NCI-H460 (cell line): ENCODE measurements at places on chromosomes 11 and 22.

DNA sequence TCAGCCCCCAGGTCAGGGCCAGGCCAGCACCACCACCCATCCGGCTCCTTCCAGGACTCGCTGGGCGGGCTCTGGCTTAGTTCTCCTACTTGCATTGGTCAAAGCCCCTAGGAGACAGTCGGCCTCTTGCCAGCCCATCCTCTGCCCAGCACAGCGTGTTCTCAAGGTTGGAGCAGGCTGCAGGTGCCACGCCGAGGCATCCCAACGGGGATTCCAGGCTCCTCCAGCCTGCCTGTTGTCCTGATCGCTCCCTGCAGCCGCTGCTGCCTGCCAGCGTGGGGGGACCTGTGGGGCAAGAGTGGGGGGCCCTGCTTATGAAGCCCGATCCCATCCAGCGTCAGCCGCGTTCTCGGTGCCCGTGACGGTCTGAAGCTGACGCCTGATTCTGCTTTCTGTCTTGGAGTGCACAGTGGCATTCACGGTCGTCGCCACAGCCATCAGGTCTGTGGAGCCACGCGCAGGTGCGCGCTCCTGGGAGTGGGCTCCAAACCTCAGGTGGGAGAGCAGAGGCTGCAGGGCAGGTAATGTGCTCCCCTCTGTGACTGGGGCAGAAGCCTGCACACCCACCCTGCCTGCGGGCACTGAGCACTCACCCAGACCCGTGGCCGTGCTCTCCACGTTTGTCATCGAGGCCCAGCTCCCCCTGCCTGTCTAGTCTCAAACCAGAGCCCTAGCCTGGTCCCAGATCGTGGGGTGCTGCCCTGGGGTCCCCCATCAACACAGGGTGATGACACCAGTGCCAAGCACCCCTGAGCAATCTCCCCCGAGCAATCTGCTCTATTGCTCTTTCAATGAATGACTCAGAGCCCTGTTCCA lies 991.6 kb downstream of the BRD1 start:
- no peak for DNase-seq

DNA sequence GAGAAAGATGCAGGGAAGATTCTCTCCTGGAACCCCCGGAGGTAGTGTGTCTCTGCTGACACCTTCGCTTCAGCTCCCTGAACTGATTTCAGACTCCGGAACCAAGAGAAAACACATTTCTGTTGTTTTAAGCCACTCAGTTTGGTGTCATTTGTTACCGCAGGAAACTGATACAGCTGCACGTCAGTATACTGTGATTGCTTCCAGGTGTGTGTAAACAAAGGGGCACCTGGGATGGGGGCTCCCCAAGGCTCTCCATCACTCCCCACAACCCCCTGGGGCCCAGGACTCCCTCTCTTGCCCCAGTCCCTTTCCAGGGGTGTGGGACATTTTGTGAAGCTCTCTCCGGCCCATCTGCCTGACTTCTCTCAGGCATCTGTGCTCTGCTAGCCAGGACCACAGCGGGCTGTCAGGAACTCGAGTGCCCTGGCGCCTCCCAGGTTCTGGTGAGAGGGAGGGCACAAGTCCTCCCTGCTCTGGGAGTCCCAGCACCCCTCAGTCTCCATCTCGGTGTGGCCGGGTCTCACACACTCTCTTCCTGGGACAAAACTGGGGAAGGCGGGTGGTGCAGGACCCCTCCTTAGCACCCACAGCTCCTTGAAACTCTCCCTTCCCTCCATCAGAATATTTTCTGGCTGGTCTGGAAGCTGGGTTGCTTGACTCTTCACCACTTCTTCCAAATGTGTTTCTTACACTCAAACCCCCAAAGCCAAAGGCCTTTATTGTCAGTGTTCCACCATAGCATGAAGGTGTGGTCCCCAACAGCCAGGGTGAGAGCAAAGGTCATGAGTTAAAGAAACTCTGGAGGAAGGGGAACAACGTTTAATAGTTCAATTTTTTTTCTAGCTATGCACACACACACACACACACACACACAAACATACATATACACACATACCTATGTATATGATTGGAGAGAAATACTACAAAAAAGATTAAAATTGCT lies 35.0 kb upstream of the TSKU start:
- no peak for DNase-seq

DNA sequence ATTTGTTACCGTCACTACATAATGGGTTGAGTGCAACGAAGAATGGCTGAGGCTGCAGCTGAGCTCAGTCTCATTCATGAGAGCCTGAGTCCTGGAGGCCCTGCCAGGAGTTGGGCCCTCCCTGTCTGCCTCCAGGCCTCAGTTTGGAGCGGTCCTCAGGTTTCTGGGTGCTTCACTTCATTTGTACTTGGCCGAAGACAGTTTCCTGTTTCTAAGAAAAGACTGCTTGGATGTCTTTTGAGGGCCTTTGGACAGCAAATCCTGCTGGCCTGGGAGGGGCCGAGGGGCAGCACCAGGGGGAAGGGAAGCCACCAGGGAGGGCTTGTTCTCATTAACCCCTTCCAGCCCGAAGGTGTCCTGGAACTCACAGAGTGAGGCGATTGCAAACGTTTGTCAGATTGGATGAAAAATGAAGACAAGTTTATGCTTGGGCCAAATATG lies 163.1 kb downstream of the ETS1 start:
- DNase-seq: no peak

DNA sequence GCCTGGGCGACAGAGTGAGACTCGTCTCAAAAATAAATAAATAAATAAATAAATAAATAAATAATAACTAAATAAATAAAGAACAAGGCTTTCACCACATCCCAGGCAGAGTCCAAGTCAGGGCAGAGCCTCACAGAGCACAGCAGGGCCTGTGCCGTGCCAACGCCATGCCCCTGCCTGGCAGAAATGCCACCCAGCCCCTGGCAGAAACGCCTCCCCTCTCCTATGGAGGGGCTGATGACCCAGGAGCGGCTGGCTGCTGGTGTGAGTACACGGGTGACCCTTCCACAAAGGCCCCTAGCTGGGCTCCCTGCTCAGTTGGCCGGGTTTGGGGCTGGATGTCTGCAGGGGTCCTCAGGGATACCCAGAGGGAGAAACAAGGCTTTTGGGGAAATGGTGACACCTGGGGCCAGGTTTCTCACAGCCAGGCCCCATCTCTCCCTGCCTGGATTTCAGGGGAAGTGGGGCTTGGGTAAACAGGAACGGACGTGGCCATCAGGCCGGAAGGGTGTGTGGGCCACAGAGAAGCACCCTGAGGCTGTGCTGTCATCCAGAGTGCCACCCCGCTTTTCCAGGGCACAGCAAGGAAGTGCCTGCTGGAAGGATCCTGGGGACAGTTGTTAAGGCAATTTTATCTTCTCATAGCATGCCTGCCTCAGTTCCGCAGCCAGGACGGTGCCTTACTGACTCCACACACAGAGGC lies 5.1 kb downstream of the BID start:
- DNase-seq: no peak

GRCh38 chr11:117426297-117426685 lies 98.6 kb downstream of the CEP164 start:
- peak; percentile 33 for DNase-seq

DNA sequence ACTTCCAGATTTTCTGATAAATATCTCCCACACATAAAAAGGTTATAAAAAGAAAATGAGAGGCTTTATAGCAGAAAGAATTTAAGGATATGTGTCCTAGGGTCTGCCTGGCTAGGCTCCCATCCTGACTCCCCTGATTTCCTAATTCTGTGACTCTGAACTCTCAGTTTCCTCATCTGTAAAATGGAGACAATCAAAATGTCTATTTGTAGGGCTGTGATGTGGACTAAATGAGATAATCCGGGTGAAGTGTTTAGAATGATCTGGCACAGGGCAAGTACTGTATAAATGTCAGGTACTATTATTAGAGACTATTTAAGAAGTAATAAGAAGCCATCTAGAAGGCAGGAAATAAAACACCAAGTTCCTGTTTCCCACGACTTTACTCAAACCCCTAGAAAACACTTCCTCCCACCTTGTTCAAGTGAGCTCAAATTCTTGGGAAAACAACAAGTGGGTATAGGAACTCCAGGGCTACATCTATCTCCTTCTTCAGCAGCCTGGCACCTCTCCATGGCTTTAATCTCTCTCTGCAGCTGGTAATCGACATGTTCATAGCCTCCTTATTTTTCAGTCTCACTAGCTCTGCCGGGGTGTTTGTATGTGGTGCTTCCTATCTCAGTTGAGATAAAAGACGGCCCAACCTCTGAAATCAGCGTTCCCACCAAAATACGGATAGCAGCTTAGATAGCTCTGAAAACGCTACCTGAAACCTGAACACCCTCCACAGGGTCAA lies 6.7 kb downstream of the ASCC2 start:
- no peak for DNase-seq

DNA sequence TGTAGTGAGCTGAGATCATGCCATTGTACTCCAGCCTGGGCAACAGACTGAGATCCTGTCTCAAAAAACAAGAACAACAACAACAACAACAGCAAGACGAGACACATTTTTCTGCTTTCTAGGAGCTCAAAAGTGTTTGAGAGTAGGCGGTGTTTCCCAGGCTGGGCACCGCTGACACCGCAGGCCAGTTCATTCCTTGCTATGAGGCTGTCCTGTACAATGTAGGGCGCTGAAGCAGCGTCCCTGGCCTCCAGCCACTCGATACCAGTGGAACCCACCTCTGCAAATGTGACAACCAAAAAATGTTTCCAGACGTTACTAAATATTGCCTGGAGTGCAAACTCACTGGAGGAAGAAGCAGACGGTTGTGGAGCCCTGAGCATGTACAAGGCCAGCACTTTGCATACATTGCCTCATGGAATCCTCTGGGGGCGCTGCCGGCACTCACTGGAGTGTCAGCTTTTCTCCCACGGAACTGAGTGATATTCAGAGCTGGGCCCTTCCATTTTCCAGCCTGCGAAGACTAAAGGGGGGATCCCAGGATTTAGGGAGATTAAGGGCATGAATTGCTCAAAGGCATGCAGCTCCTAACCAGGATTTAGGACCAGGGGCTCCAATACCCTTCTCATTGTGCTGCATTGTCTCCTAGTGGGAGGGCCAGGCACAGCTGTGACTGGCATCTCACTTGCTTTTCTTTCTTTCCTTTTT lies 5.8 kb upstream of the MIEF1 start:
- DNase-seq: peak; percentile 58

- no peak for DNase-seq
Measured at GRCh38 chr22:50067244-50067643, 9.1 kb upstream of the TTLL8 start.

DNA sequence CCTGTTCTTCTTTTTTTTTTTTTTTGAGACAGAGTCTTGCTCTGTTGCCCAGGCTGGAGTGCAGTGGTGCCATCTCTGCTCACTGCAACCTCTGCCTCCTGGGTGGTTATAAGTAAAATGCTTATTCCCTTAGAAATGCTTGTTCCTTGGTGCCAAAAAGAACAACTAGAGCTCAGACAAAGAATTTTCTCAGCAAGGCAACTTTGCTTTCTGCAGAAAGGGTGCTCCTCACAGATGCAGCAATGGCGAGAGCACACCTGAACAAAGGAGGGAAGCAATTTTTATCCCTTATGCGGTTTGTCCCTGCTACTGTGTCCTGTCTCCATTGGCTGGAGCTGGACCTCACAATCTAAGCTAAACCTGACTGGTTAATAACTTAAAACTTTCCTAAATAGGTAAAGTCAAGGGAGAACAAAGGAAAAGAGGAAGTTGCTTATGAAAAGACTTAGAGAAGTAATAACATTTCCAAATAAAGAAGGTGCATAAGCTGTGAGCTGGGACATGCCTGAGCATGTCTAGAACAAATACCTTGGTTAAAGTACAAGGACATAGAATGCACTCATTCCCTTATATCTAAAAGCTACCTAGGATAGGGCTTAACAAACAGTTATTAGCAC lies 90.0 kb upstream of the PRR5 start:
- DNase-seq: no peak

DNA sequence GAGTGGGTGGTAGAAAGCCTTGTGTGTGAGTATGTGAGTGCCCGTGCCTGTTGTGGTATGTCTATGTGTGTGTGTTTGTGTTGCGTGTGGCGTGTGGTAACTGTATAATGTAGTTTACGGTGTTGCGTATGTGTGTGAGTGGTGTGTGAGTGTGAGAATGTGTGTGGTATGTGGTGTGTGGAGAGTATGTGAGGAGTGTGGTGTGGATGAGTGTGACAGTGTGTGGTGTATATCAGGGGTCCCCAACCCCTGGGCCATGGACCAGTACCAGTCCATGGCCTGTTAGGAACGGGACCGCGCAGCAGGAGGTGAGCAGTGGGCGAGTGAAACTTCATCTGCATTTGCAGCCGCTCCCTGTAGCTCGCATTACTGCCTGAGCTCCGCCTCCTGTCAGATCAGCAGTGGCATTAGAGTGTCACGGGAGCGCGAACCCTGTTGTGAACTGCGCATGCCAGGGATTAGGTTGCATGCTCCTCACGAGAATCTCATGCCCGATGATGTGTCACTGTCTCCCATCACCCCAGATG lies 5.7 kb downstream of the UPK3A start:
- DNase-seq: peak; percentile 64

- no peak for DNase-seq
Measured at GRCh38 chr11:77080643-77081210, 14.0 kb downstream of the CAPN5 start.

- DNase-seq: peak; percentile 43
Measured at GRCh38 chr11:2196970-2197770, 25.6 kb upstream of the TH start.

DNA sequence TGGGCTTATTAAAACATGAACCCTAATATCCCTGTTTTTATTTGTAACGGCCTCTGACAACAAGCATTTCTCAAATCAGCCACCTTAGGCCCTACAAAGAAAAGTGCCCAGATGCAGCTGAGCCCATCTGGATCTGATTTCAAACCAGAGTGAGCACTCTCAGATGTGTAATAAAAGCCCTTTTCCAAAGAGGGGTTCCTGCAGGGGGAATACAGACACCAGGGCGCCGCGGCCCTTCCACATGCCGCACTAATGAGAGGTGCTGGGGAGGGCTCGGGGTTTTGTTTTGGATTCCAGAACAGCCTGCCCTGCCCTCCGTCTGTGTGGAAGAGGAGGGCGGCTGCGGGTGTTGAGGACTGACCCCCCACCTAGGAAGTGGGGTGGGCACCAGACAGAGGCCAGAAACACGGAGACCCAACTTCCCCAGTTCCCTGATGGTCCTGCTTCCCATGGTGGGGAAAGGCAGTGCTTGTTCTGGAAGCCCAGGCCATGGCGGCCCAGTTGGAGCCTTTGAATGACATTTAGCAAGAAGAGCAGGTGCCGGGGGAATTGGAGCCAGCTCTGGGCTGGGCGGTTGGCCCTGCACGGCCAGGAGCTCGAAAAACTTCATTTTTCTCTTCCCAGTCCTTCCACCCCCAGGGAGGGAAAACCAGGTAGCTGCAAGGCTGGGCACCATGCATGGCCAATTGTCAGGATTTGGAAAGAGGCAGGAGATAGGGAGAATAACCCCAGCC lies 63.7 kb downstream of the MACROD1 start:
- DNase-seq: no peak

DNA sequence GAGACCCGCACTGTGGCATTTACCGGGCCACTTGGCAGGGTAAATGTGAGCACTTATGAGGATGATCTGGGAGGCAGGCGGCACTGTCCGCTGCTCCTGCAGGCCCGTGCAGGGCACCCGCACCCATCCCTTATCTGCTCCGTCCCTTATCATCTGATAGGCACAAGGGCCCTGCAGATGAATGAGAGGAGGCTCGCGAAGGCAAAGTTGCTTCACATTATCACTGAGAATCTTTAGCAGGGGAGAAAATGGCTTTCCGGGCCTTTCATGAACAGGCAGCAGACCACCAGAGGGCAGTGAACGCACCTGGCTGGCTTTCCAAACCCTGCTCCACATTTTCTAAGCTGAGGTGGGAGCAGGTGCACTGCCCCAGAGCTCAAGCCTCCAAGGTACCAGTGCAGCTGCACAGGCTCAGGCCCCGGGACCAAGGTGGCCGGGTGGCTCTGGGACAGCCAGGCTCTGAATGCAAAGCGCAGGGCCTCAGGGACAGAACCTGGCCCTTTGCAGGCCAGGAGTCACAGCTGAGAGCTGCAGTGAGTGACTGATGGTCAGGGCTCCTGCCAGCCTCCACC lies 165.6 kb downstream of the SHANK2 start:
- peak; percentile 6 for DNase-seq
